HT1080 (cell line): ENCODE measurements at places on chromosomes 11 and 22. TPM values are rescaled to one million over a fixed set of nuclear protein-coding genes. Genes with fewer than 3 reads are reported as not detected.

The INS gene
- not detected in 2 replicates for total RNA-seq

- DNase-seq: no peak
Observed at GRCh38 chr22:45237065-45237990, 3.4 kb downstream of the KIAA0930 start.

GRCh38 chr22:46025973-46026898 is 49.3 kb upstream of the WNT7B start:
- no peak for DNase-seq

DNA sequence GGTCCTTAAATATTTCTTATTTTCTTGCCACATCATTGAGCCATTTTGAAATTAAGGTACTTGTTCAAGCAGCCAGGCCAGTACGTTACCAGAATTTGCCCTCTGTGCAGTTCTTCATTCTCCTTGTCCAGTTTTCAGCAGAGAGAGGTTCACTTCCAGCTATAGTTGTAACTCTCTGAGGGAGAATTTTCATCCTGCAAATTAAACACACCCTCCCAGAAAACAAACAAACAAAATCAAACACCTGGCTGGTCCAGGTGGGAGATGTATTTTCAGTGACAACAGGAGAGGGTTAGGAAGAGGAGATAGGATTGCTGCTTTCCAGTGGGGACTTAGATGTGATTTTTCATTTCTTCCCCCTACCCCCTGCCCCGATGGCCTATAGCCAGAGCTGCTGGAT is 45.0 kb downstream of the LHFPL7 start:
- DNase-seq: no peak
